Stimulated activated CD4-positive, alpha-beta T cell treated with anti-CD3 and anti-CD28 coated beads, TNF-alpha, amount 100 ng/mL, for 48 hours (primary cell): ENCODE measurements at places on chromosomes 1 and 21.

DNA sequence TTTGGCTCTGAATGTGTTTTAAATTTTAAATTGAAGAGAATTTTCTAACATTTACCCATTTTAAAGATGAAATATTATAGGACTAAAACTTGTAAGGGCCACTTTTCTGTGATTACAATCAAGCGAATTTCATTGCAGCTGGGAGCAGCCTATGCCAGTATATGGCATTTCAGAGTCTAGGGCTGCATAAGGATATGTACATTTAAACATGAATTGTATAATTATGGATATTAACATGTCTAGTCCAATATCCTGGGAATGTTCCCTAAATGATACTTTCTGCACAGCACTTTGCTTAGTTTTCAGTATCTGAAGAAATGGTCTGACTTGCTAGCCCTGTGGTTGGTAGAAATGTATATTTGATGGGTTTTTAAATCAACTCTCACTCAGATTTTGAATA is 8.4 kb downstream of the KCNJ15 start:
- no peak for DNase-seq

- no peak for DNase-seq
Measured at GRCh38 chr1:156259805-156260204, 11.9 kb upstream of the PAQR6 start.

GRCh38 chr21:40723317-40723716 is 123.6 kb downstream of the DSCAM start:
- no peak for DNase-seq

DNA sequence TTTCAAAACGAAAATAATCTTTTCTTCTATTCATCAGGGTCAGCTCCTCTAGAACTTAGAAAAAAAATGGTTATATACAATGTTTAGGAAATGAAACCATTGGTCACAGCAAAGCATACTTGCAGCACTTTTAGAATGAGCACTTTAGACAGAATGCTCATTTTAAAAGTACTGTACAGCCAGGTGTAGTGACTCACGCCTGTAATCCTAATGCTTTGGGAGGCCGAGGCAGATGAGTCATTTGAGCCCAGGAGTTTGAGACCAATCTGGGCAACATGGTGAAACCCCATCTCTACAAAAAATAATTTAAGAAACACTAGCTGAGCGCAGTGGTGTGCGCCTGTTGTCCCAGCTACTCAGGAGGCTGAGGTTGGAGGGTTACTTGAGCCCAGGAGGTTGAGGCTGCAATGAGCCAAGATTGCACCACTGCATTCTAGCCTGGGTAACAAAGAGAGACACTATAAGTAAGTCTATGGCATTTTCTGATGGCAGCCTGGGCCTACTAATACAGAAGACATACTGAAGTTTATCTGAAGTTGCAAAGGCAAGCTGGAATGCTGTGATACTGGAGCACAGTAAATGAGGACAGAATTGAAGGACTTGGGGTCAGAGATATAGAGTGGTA is 48.9 kb upstream of the ZNF326 start:
- no peak for DNase-seq

DNA sequence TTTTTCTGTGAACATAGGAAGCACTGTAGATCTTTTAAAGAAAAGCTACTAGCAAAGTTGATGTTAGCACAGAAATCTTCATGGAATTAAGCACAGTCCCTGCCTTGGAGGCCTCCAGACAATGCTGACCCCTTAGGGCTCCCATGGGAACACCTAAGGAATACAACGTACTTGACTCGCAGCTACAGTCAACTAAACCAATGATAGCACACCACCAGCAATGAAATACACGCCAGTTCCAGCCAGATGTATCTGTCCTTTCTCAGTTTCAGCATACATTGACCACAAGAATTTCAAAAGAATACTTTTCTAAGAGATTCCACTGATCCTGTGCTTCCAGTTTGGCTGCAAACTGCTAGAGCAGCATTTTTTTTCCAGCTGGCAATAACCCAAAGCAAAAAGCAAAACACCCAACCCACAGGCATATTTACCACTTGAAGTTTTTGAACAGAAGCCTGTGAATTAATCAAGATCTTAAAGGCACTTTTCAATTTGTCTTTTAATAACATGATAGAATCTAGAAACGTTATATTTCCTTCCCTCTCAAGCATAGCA is 42.8 kb upstream of the KRTAP11-1 start:
- no peak for DNase-seq

- no peak for DNase-seq
Measured at GRCh38 chr1:191579019-191579418, 579.2 kb upstream of the RGS18 start.

GRCh38 chr21:42747276-42747701 is 93.9 kb downstream of the PDE9A start:
- no peak for DNase-seq
